ENCODE measurements at places on chromosomes 1 and 21.

- DNase-seq = no peak
These were observed 16.4 kb upstream of the TARBP1 start for GRCh38 chr1:234495231-234495990.

- no peak for DNase-seq
These were observed 420.2 kb downstream of the KCTD3 start for GRCh38 chr1:215987092-215987875.

DNA sequence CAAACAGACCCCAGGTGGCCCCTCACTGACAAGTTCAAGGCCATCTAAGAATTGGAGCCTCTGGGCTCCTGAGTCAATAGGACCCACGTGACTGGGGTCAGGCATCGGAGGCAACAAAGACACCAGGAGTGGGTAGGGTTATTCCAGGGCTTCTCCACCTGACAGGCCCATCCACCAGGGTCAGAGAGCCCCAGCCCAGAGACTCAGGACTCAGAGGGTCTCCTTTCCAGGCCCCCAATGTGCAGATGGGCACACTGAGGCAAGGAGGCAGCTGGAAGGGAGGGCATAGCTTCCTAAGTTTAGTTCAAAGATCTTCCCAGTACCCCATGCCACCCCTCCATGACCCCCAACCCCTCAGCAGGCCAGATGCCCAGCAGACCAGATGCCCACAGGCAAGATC is 388.6 kb downstream of the MATN1 start:
- no peak for DNase-seq

DNA sequence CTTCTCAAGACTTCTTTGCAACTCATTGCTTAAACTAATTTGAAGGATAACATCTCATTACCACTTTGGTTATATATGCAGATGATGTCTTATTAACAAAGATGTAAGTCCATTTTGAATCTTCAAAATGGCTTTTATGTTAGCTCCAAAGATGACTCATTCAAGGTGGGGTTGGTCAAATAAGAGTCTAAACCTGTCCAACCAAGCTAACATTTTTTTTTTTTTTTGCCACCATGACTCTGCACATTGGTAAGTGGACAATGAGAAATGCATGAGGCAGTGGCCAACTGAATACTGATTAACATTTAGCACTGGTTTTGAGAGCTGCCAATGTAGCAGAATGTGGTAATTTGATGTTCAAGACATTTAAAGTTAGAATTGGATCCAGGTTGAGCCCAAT is 278 bp upstream of the KRTAP27-1 start:
- no peak for DNase-seq

DNA sequence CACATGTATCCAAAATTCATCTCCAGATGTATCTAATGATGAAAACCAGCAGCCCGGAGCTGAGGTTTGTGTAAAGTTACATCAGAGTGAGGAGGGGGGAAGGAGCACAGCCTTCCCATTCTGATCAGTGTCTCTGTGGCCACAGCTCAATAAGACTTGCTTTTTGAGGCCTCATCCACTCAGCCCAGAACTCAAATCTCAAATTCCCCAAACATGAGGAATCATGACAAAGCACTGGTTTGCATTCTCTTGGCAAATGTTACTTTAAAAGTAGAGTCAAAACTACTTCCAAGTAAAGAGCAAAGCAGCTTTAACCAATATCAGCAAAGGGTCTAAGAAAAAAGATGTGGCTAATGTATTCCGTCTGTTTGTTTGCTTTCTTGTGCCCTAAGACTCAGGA is 30.9 kb downstream of the CCN1 start:
- DNase-seq = no peak

GRCh38 chr1:54013393-54014008 is 4.5 kb downstream of the LDLRAD1 start:
- DNase-seq = no peak

GRCh38 chr21:25298512-25299491 is 308.5 kb downstream of the MRPL39 start:
- no peak for DNase-seq

DNA sequence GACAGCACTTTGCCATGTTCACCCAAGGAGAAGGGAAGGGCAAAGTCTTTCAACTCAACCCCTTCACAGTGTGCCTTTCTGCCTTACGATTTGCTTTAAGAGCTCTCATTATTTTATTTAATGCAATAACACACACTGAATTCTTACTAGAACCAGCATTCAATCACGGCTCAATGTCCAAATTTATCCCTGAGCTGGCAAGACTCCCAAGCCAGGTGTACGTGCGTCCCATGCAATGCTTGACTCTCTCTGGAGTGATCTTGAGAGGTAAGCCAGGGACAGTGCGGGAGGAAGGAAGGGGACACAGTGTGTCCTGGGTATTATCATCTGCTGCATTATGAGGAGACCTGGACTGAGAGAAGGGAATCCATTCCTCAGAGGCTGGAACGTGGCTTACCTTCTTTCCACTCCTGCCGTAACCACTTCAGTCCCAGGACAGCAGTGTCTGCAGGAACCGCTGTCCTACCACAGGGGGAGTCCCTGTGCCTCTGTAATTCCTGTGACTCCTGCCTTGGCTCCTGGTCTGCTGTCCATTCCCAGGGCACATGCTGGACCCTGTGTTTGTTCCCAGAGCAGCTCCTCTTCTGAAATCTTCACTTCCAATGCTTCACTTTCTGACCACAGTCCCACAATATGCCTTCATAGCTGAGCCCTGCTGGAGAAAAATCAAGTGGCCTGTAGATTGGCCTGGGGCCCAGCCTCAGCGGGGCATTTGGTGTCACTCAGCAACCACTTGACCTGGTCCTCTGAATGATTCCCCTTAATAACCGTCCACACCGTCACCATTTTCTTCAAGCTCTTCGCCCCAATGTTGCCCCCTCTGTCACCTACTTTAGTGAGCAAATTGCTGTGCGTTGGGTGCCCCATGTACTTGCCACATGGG is 28.6 kb upstream of the STUM start:
- no peak for DNase-seq

- no peak for DNase-seq
These were observed 177.5 kb downstream of the VPS13D start for GRCh38 chr1:12407050-12407961.

GRCh38 chr1:24289937-24290595 is 29.1 kb upstream of the GRHL3 start:
- DNase-seq = no peak

GRCh38 chr1:208344202-208344857 is 100.1 kb upstream of the PLXNA2 start:
- no peak for DNase-seq

- peak; percentile 16 for DNase-seq
These were observed 3.2 kb downstream of the MYBPH start for GRCh38 chr1:203172184-203173010.

GRCh38 chr1:93541045-93541444 is 93.1 kb downstream of the FNBP1L start:
- DNase-seq = no peak

GRCh38 chr1:26111530-26112406 is at the start of gene PDIK1L:
TSS of gene PDIK1L (plus strand) at chr1:26111824. CDS start at chr1:26114309, 2,485 bp downstream.
- peak; percentile 88 for DNase-seq

GRCh38 chr1:172273647-172274396 is 146.7 kb upstream of the C1orf105 start:
- DNase-seq = no peak

DNA sequence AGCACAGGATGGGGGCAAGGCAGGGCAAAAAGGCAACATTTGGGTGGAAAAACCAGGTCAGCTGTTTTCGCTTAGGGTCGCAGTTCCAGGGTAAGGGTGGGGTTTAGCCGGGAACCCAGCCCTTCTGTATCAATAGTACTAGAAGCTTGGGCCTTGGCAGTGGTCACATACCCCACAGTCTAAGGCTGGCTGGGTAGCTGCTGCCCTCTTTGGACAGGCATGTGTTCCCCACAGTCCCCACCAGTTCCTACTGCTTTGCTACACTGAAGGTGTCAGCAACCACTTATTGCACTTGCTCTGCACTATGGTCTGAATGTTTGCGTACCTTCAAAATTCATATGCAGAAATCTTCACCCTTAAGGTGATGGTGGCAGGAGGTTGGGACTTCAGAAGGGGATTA is 349.8 kb downstream of the LTN1 start:
- no peak for DNase-seq

- DNase-seq = no peak
These were observed 97.3 kb downstream of the TTLL7 start for GRCh38 chr1:83901547-83902155.

DNA sequence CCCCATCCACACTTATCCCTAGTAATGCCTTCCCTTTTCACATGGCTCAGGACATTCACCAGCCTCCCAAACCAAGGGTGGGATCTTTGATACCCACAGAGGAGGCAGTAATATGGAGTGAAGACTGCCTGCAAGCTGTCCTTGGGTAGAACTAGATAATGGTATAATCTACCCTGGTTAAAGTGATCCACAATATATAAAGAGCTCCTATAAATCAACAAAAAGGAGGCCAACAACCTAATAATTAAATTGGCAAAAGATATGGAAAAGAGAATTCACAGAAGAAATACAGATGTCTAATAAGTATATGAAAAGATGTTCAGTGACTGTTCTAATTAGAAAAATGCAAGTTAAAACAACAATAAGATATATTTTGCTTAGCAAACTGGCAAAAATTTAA is 30.7 kb upstream of the SPOCD1 start:
- no peak for DNase-seq

DNA sequence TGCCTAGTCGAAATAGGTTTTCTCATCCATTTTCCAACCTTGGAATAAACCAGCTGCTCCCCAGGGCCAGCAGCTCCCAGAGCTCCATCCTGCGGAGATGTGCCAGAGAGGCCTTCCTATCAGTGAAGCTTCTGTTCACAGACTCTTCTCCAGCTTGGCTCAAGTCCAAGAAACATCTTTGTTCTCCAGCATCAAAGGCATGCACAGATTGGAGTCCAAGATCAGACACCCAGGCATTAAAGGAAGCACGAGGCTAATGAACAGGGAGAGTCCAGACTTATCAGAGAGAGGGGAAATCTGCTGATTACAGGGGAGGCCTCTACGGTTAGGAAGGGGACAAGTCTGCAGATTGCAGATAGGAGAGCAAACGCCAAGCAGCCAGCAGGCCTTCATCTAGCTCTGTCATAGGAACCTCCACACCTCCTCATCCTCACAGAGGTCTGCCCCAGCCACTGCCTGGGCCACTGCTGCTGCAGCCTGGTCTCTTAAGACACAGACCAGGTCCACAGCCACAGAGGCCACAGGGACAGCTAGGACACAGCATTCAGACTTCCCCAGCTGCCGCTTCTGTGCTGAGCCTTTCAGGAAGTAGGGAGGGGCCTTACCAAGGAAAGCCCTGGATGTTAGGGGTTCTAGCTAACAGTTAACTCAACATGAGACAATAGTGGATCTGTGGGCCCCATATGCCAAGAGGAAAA is 3.4 kb downstream of the PRR9 start:
- DNase-seq = no peak

DNA sequence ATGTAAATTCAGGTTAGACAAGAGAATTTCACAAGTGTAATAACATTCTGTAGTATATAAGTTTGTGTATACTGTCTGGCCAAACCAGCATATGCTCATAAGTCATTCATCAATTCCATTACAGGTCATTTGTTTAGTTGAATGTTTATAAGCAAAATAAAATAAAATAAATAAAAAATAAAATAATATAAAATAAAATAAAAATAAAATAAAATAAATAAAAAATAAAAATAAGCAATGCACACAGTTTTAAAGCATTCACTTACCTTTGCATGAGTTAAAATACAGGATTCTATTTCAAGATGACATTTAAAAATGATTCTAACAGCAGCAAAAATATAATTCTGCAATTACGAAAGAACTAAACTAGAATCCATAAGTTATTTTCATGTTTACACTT is 9.9 kb downstream of the PODN start:
- no peak for DNase-seq

DNA sequence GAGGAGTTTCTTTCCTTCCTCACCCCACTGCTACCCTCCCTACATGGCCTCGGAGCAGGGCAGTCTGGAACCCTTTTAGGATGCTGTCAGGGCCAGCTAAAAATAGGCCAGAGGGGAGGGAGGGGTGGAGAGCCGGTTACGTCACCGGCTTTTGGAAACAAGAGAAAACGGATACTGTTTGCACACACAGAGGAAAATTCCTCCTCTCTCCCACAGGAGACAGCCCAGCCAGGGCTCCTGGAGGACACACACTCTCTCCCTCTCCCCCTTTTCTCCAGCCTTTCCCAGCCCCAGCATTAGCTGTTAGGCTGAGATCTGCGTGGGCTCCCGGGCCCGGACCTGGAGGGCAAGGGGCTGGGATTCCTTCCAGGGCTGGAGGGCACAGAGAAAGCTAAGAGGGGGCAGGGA is 20.0 kb upstream of the ALDH4A1 start:
- DNase-seq = no peak

- no peak for DNase-seq
These were observed 28.0 kb downstream of the ARHGAP29 start for GRCh38 chr1:94209425-94209824.

- no peak for DNase-seq
These were observed 544.9 kb upstream of the NEGR1 start for GRCh38 chr1:72827278-72827677.

- no peak for DNase-seq
These were observed 33.8 kb downstream of the HS2ST1 start for GRCh38 chr1:86948212-86948611.

DNA sequence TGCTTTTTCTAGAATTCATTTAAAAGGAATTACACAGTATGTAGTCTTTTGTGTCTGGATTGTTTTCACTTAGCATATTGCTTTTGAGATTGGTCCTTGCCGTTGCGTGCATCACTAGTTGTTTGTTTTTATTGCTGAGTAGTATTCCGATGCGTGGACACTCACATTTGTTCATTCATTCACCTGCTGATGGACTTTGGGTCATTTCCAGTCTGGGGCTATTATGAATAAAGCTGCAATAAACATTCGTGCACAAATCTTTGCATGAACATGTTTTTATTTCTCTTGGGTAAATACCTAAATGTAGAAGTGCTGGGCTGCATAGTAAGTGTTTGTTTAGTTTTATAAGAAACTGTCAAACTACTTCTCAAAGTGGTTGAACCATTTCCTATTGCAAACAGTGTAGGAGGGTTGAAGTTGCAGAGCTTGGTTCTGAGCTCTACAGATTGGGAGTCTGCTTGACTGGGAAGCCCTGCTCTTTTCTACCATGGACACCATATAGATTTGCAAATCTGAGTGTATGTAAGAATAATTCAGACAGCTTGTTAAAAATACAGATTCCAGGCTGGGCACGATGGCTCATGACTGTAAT is 404.7 kb upstream of the PROX1 start:
- DNase-seq = no peak

GRCh38 chr1:229841230-229841629 is 215.2 kb downstream of the URB2 start:
- no peak for DNase-seq

DNA sequence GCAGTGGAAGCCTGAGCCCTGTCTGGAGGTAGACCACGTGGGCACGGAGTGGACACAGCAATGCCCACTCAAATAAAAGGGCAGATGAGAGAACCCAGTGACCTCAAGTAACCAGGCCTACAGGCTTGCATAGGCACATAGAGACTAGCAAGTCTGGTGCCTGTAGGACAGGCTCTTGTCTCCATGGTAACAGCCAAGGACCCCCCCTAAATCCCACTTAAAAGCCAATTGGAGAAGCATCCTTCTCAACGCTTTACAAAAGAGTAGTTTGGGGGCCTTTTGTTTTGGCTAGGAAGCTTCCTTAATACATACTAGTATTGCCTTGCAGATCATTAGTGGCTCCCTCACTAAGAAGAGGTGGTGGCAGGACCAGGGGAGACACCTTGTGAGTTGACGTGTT is 63.9 kb downstream of the VWA5B1 start:
- DNase-seq = no peak

Data from stimulated activated CD8-positive, alpha-beta memory T cell treated with anti-CD3 and anti-CD28 coated beads, Interleukin-7, amount 100 ng/mL, for 24 hours (primary cell).